Head of caudate nucleus (tissue), 42 donors: ENCODE measurements at places on chromosomes 1 and 21.

GRCh38 chr1:216815260-216816131, 92.3 kb upstream of the ESRRG start:
- DNase-seq: peak; percentile 33

- DNase-seq: no peak
Measured at GRCh38 chr1:67495327-67495726, 65.1 kb upstream of the SERBP1 start.

GRCh38 chr1:97499667-97500066, 421.2 kb downstream of the DPYD start:
- no peak for DNase-seq

DNA sequence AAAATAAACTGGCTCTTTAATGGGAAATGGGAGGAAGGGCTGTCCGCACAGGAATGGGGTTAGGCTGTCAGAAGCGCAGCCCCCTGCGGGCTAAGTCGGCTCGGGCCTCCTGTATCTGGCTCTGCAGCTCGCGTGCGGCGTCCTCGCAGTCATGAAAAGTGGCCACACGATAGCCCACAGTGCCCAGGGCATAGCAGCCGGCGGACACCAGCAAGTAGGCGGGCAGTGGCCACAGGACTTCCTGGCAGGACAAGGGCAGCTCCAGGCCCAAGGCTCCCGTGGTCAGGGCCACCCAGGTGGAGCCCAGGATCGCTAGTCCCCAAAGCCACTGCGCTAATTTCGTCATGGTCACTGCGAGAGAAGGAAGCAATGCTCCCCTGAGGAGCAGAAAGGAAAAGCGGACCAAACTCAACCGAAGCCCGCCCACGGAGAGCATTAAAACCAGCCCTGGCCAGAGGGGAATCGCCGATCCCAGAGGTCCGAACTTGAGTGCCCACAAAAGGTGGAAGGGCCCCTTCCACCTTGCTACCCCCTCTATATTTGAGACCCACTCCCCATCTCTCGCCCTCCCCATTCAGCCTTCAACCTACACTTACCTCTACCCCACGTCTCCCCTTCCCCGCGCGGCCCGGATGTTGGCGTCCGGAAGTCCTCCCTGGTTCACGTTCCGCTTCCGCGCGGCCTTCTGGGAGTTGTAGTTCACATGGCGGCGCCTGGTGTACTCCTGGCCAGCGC, at the start of gene DPM3:
Gene DPM3 (minus strand): TSS at position 637 of the 735 bp plus-strand sequence. CDS start 291 bp downstream, at position 346.
- DNase-seq: peak; percentile 92

DNA sequence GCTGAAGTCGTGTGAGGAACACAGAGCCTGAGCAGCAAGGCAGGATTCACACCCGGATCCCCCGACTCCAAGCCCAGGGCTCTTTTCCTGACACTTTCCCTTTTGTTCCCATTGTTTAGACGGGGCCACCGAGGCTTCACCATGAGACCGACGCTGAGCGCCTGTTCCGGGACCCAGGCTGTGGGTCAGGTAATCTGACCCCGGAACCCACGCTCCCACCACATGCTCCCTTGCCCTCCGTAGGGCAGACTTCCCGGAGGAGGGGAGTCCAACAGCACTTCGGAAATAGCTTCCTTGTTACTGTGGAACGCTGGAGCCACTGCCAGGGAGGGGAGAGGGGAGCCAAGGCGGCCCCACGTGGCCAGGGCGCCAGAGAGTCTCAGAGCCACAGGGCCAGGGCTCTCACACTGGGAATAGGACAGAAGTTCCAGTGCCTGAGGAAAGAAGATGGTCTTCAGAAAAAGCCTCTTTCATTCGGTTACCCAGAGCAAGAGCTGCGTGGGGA, 18.4 kb downstream of the RUNX3 start:
- peak; percentile 46 for DNase-seq

- DNase-seq: peak; percentile 11
Measured at GRCh38 chr1:211356723-211357407, 30.2 kb downstream of the TRAF5 start.

DNA sequence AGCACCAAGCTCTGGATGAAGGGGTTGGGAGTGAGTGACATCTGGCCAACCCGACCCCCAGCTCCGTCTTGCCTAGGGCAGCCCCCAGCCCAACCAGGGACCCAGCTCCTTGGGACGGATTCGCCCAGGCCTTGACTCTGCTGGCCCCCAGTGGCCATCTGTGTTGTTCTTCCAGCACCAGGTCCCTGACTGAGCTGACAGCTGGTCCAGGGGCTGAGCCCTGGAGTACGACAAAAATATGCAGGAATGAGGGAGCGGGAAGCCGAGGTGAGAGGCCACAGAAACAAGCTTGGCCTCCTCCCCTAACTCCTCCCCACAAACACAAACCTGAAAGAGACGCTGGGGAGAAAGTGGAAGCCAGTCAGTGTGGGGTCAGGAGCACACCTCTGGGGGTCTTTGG, 55.0 kb upstream of the PAX7 start:
- peak; percentile 76 for DNase-seq

- DNase-seq: peak; percentile 44
Measured at GRCh38 chr1:231584117-231584516, 42.5 kb upstream of the DISC1 start.
